ENCODE measurements at places on chromosomes 6 and 20.

- DNase-seq: no peak
These were observed 84.3 kb downstream of the ATXN1 start for GRCh38 chr6:16676978-16677377.

DNA sequence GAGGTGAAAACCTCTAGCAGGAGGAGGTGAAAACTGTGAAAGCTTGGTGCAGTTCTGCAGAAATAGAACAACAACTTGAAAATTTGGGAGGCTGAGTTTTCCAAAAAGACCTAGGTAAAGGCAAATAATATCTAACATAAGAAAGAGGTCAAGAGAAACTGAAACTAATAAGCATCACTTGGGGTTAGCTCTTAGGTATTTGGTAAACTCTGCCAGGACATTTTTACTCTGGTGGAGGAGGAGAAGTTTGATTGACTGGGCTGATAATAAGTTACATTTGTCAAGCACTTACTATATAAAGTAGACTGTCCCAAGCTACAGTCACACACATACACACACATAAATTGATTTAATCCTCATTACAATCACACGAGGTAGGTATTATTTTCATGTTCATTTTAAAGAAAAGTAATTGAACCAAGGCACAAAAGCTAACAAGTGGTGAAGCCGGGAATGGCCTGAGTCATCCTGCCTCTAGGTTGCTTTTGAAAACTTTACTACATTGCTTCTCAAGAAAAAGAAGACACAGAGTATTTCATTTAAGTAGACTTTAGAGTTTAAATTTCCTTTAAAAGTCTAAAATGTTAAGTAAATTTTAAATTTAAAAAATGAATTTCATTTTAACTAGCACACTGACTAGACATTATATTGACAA, 275.5 kb downstream of the PTPRK start:
- no peak for DNase-seq

- DNase-seq: no peak
These were observed 60.9 kb downstream of the PYGB start for GRCh38 chr20:25308671-25309394.

GRCh38 chr6:149059557-149059956, 258.0 kb upstream of the TAB2 start:
- DNase-seq: no peak

DNA sequence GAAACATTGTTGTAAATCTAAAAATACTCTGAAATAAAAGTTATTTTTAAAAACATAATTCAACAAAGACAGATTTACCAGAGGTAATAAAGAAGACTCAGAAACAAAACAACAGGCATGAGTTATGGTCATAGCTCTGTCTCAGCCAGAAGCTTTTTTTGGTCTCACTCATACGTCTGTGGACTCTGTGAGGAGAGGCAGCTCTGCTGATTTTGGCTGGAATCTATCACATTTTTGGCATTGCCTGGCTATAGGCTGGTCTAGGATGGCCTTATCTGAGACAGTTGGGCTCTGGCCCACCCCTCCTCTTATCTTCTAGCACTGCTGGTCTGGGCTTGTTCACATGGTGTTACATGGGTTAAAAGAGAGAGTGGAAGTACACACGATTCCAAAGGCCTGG, 514.0 kb upstream of the BTBD3 start:
- no peak for DNase-seq

DNA sequence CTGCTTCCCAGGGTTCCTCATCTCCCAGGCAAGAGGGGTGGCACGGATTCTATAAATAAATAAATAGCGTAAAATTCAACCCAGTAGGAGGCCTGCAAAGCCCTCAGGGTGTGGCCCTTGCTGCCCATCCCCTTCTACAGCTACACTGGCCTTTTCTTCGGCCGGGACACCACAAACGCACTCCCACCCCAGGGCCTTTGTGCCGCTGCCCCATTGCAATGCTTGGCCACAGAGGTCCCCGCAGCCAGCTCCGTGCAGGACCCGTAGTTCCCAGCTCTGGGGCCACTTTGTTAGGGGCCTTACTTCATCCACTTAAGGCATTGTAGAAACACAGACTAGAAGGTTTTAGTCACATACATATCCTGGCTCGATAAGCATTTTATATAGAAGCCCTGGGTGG, 151.2 kb downstream of the ERMARD start:
- DNase-seq: no peak

DNA sequence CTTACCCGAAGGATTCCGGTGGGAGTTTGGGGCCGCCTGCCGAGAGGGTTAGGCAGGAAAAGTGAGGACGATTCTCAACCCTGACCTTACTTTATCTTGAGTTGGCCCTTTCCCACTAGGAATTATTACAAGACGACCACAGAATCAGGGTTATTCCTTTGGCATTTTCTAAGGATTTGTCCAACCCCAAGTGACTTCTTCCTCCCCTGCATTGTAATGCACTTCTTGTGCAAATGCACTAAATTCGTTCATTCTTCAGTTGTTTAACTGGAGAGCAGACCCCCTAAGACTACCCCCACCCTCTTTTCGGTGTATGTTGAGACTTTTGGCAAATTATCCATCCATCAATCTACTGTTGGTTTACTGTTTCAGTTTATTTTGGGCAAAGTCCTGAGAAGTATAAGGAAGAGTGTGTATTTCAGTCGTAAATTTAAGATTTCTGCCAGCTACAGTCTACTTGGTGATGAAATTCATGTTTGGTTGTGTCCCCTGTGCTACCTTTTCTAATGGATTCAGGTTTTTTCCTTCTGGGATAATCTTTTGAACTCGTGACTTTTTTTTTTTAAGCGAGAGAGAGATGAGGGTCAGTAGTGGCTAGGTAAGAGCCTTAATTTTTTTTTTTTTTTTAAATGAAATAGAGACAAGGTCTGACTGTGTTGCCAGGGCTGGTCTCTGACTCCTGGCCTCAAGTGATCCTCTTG, 611 bp upstream of the TMEM217 start:
- DNase-seq: no peak

DNA sequence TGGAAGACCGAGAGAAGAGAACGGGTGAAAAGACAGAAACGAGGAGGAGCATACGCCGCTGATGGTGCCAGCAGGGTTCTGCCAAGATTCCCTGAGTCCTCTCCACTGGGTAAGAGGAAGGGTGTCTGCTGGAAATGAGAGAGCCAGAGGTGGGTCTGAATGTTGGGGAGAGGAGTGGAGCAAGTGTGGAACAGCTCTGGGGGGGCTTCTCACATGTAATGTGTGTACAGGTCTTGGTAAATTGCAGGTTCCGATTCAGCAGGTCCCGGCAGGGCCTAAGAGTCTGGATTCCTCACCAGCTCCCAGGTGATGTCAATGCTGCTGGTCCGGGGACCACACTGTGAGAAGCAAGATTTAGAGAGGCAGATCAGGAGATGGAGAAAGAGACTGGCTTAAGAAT, 1.5 kb upstream of the EBF4 start:
- DNase-seq: no peak

- peak; percentile 46 for DNase-seq
These were observed 77.0 kb downstream of the DTNBP1 start for GRCh38 chr6:15585760-15586214.

DNA sequence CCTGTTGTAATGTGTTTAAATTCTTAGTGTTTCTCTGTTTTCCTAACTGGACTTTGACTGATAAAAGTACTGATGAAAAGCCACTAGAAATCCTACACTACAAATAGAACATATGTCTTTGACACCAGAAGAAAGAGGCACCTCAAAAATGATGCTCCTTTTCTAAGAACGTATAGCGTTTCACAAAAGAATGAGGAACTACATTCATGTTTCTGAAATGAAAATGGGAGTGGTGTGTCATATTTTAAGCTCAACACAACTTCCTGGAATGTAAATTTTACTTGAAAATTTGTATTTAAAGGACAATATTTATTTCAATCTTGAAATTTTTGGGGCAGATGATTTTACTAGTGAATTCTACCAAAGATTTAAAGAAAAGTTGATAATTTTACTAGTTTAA, 35.3 kb downstream of the KIAA0408 start:
- no peak for DNase-seq

DNA sequence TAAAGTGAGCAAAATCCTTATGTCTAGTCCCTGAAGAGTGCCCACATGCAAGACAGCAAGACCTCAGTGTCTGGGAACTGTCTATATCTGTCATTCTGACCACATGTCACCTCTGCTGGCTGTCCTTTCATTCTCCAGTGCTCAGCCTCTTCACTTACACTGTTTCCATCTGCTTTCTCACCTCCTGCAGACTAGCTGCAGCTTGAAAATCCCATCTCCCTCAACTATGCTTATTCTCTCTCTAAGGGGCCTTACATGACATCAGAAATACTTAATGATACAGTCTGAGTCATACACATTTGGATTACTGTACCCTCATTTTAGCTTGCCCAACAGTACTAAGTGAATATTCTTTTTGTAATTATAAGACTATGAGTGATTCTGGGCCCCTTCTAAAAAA, 587.8 kb downstream of the EPM2A start:
- no peak for DNase-seq

GRCh38 chr20:34876406-34877282, at the start of gene ACSS2:
TSS of gene ACSS2 (plus strand) at chr20:34876612. CDS start at chr20:34876646, 34 bp downstream.
- DNase-seq: peak; percentile 98

GRCh38 chr20:14986026-14986655, 648.7 kb upstream of the FLRT3 start:
- DNase-seq: no peak

DNA sequence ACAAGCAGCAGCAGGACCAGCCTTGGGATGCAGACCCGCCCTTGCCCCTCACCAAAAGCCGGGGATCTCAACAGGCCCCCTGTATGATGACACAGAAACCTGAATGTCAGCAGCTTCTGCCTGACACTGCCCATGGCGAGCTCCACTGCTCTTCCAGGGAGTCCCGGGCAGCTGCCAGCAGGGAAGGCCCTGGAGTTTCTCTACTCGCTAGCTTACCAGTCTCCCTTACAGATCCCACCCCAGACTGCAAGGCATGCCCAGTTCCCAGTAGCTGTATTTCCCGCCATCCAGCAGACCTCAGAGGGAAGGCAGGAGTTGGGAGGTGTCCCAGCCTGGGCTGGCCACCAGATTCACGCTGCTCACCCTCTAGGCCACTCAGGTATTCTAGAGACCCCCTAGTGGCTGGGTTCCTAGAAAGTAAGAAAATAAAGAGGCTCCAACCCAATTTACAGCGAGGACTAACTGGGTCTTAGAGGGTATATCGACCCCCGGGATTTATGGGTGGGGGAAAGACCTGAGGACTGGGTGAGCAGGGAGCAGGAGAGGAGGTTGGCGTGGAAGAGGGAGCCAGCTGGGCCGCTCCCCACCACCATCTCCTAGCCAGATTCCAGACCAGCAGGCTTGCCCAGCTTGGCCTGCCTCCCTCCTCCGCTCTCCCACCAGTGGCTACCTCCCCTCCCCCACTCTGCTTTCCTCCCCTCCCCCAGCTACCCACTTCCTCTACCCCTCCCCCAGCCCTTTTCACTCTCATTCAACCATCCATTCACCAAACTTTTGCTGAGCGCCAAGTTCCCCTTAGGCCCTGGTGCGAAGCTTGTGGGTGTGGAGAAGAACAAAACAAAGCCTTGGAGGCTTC, 9.7 kb upstream of the HMGA1 start:
- DNase-seq: no peak

GRCh38 chr20:18403269-18403668, 63.6 kb downstream of the DZANK1 start:
- no peak for DNase-seq

- no peak for DNase-seq
These were observed 49.8 kb downstream of the MYH7B start for GRCh38 chr20:35005463-35005961.

DNA sequence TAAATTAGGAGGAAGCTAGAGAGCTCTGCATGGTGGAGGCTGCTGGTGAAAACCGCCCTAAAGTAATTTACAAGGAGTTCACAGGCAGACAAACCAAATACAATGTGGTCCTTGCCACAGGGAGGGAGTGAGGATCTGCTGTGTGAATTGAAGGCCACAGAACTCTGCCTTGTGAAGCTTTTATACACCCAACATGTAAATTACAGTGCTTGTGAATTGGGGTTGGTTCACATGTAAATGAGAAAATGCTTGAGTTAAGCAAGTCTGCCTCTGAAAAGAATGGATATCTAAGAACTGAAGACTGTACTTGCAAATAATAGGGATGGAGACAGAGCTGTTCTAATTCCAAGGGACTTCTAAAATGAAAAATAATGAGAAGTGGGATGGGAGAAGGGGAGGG, 194.2 kb downstream of the SLC35F1 start:
- no peak for DNase-seq

DNA sequence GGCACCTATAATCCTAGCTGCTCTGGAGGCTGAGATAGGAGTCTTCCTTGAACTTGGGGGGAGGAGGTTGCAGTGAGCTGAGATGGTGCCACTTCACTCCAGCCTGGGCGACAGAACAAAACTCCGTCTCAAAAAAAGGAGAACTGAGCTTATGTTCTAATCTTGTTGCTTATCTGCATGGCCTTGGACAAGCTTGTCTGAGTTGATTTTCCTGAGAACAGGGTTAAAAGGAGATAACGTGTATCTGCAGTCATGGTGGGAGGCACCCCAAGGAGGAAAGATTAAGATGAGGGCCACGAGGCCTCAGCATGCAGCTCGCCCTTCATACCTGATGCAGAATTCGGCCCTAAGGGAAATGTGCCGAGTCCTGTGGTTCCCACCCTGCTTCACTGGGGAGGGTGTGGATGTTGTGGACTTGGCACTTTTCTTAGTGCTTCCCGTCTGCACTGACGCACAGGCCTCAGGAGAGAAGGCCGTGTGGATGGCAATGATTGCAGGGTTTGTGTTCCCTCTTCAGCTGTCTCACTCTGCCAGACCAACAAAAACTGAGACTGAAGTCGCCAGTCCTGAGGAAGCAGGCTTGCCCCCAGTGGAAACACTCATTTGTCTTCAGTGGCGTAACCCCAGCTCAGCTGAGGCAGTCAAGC, 56.3 kb downstream of the EZR start:
- peak; percentile 44 for DNase-seq

DNA sequence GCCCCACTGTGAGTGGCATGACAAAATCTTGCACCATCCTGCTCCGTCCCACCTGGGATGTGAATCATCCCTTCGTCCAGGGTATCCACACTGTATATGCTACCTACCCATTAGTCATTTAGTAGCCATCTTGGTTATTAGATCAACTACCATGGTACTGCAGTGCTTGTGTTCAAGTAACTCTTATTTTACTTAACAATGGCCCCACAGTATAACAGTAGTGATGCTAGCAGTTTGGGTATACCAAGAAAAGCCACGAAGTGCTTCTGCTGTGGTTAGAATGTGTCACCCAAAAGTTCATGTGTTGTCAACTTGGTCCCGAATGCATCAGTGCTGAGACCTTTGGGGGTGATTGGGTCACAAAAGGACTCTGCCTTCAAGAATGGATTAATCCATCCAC, 11.7 kb downstream of the OSER1 start:
- no peak for DNase-seq

- no peak for DNase-seq
These were observed 45.3 kb downstream of the PRR18 start for GRCh38 chr6:166262743-166263515.
